Osteoblast (primary cell): ENCODE measurements at places on chromosomes 5 and 9. TPM values are rescaled to one million over a fixed set of nuclear protein-coding genes. Genes with fewer than 3 reads are reported as not detected.

Gene CD14
- total RNA-seq: 1.8 and 4.0 TPM in 2 replicates

Gene NFIB
- total RNA-seq: 21.0 and 26.2 TPM in 2 replicates

Gene GABRB2
- total RNA-seq: 0.59 and 0.72 TPM in 2 replicates

Gene MEGF9
- 10.9 and 11.8 TPM in 2 replicates for total RNA-seq

Gene ANKRD55
- not detected in 2 replicates for total RNA-seq

Gene CHSY3
- total RNA-seq: 12.3 and 12.4 TPM in 2 replicates

Gene THBS4
- total RNA-seq: 0.29 and 0.36 TPM in 2 replicates

Gene MYOZ3
- under 0.01 TPM in 1 of 2 replicates, not detected in the other for total RNA-seq

GRCh38 chr9:134840511-134840910 lies 40.1 kb upstream of the FCN2 start:
- no peaks in the 10 kb centered on the region for H3K27me3 ChIP-seq
- peaks cover 97% of the 10 kb centered on the region for H3K36me3 ChIP-seq
- no peak for DNase-seq
- no peak overlapping the region for H3K4me3 ChIP-seq
- H3K27ac ChIP-seq: no peak overlapping the region

GRCh38 chr9:112764344-112764743 lies 13.8 kb downstream of the SNX30 start:
- peak overlapping the region; percentile 8 for H3K4me3 ChIP-seq
- peaks cover 4% of the 10 kb centered on the region for H3K36me3 ChIP-seq
- peak overlapping the region; percentile 19 for H3K27ac ChIP-seq
- H3K27me3 ChIP-seq: no peaks in the 10 kb centered on the region
- DNase-seq: peak; percentile 90

- no peak overlapping the region for H3K27ac ChIP-seq
- H3K36me3 ChIP-seq: no peaks in the 10 kb centered on the region
- no peak for DNase-seq
- H3K27me3 ChIP-seq: no peaks in the 10 kb centered on the region
- no peaks in the 10 kb centered on the region for H3K4me1 ChIP-seq
- no peak overlapping the region for H3K4me3 ChIP-seq
Measured at GRCh38 chr5:24444414-24444813, 200.4 kb downstream of the CDH10 start.

DNA sequence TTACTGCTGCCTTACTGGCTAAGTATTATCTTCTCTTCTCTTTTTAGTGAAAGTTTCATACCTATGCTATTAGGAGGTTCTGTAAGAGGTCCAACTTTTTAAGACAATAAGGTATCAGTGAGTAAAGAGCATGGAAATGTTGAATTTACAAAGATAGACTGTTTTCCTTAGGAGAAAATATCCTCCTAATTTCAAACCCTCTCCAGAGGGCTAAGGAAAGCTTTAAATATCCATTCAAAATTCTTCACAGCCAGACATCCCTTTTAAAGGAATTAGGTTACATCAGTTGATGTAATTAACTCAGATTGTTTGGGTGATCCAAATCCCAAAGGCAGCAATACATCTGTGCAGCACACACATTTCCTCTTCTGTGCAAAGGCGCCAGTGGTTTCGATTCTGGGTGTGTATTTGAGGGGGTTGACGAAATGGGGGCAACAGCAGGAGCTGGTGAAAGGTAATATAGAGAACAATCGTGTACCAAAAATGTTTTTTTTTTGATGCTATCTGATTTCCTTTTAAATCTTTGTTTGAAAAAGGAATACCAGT lies 273.8 kb upstream of the RPS23 start:
- H3K27me3 ChIP-seq: no peaks in the 10 kb centered on the region
- no peak for DNase-seq
- no peaks in the 10 kb centered on the region for H3K36me3 ChIP-seq
- H3K4me3 ChIP-seq: no peak overlapping the region
- no peaks in the 10 kb centered on the region for H3K4me1 ChIP-seq

DNA sequence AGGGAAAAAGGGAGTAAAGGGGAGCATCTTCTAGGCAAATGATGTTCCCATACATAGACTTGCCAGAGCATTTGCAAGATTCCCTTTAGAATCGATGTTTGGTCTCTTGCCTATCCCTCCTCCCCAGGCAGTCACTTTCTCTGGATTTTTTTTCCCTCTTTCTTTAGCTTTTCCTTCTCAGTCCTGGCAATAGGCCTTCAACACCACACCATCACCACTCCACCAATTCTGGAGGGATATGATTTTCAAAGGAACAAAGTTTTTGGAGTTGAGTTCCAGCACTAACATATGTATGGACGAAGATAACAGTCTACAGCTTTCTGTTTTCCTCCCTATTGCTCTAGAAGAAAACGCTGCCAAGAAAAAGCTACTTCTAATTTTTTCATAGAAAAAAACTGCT lies 377.4 kb downstream of the PDE4D start:
- peak; percentile 4 for DNase-seq
- no peak overlapping the region for H3K27ac ChIP-seq
- H3K27me3 ChIP-seq: no peaks in the 10 kb centered on the region
- H3K36me3 ChIP-seq: no peaks in the 10 kb centered on the region

DNA sequence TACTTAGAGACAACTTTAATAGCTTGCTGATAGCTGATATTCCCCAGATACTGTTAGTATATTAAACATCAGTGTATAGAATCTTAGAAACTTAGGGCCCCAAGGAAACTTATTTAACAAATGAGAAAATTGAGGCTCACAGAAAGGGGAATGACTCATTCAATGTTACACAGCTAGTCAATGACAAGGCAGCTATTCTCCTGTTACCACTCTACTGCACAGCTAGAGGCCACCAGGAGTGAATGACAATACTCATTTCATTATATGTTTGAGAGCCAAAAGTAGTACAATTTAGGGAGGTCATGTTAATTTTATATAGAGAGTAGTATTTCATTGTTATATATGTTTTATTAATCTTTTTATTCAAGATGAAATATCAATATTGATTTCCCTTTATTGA lies 33.2 kb upstream of the PCDHB1 start:
- DNase-seq: no peak
- no peaks in the 10 kb centered on the region for H3K4me1 ChIP-seq
- H3K27ac ChIP-seq: no peak overlapping the region
- H3K27me3 ChIP-seq: no peaks in the 10 kb centered on the region

DNA sequence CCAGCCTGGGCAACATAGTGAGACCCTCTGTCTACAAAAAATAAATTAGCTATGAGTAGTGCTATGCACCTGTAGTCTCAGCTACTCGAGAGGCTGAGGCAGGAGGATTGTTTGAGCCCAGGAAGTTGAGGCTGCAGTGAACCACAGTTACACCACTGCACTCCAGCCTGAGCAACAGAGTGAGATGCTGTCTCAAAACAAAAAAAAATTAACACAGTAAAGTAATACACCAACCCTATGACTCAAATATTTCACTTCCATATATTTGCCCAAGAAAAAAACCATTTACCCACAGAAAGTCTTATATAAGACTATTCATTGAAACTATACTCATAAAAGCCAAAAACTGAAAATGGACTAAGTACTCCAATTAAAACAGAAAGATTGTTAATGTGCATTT lies 16.2 kb downstream of the SMIM23 start:
- peaks cover 38% of the 10 kb centered on the region for H3K27me3 ChIP-seq
- no peak overlapping the region for H3K4me3 ChIP-seq
- peaks cover under 1% of the 10 kb centered on the region for H3K4me1 ChIP-seq
- no peaks in the 10 kb centered on the region for H3K36me3 ChIP-seq

DNA sequence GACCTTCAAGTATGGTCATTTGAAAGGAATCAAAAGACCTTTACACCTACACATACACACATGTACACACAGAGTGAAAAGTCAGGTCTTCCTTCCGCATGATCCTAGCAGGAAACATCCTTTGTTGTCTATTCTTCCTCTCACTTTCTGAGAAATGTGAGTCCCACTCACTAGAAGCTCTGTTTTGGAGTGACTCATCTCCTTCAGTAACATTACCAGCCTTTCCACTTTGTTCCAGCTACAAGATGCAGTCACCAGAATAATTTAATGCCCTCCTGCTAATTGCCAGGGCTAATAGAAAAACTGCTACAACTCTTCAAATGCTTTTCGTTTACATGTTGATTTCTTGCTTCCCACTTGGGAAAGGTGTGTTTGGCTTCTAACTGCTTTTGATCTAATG lies 417.3 kb downstream of the RASEF start:
- H3K4me3 ChIP-seq: no peak overlapping the region
- no peaks in the 10 kb centered on the region for H3K4me1 ChIP-seq
- H3K27me3 ChIP-seq: no peaks in the 10 kb centered on the region
- H3K27ac ChIP-seq: no peak overlapping the region
- H3K36me3 ChIP-seq: no peaks in the 10 kb centered on the region

- peak; percentile 82 for DNase-seq
- peaks cover 5% of the 10 kb centered on the region for H3K4me1 ChIP-seq
- H3K4me3 ChIP-seq: peak overlapping the region; percentile 65
- H3K36me3 ChIP-seq: no peaks in the 10 kb centered on the region
- peaks cover 7% of the 10 kb centered on the region for H3K27me3 ChIP-seq
Measured at GRCh38 chr5:181204113-181204825, 727 bp downstream of the TRIM7 start.

- no peaks in the 10 kb centered on the region for H3K4me1 ChIP-seq
- no peaks in the 10 kb centered on the region for H3K36me3 ChIP-seq
- no peak overlapping the region for H3K4me3 ChIP-seq
- H3K27ac ChIP-seq: no peak overlapping the region
Measured at GRCh38 chr5:173837654-173838053, 50.5 kb upstream of the CPEB4 start.

- peaks cover 3% of the 10 kb centered on the region for H3K36me3 ChIP-seq
- no peak overlapping the region for H3K4me3 ChIP-seq
- DNase-seq: no peak
- peaks cover 10% of the 10 kb centered on the region for H3K4me1 ChIP-seq
- H3K27ac ChIP-seq: peak overlapping the region; percentile 10
- H3K27me3 ChIP-seq: no peaks in the 10 kb centered on the region
Measured at GRCh38 chr5:40790947-40791593, 7.1 kb downstream of the PRKAA1 start.

DNA sequence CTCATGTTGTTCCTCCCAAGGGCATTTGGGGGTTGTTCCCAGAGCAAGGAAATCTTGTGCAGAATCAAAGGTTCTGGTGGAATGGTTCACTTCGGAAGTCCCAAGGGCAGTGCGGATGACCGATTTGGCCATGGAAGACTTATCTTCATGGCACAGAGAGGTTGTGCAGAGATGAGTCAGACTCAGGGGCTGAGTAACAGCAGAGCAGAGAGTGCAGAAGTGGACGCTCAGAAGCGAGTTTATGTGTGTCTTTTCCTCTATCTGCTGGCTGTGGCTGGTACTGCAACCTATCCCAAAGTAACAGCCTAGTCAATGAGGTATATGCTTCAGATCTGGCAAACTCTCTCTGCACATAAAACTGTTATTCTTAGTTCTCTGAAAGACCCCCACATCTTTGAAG lies 118.1 kb downstream of the DPYSL3 start:
- H3K27ac ChIP-seq: no peak overlapping the region
- H3K27me3 ChIP-seq: no peaks in the 10 kb centered on the region
- peak; percentile 76 for DNase-seq
- H3K4me3 ChIP-seq: no peak overlapping the region
- peaks cover 4% of the 10 kb centered on the region for H3K4me1 ChIP-seq
- peaks cover 4% of the 10 kb centered on the region for H3K36me3 ChIP-seq

- peak overlapping the region; percentile 93 for H3K27ac ChIP-seq
- DNase-seq: peak; percentile 99
- peak overlapping the region; percentile 93 for H3K4me3 ChIP-seq
- H3K27me3 ChIP-seq: no peaks in the 10 kb centered on the region
- H3K4me1 ChIP-seq: peaks cover 33% of the 10 kb centered on the region
- no peaks in the 10 kb centered on the region for H3K36me3 ChIP-seq
Measured at GRCh38 chr9:129174724-129175514, 3.1 kb downstream of the IER5L start.

- H3K4me1 ChIP-seq: no peaks in the 10 kb centered on the region
- peak; percentile 63 for DNase-seq
- peaks cover 5% of the 10 kb centered on the region for H3K27me3 ChIP-seq
- H3K36me3 ChIP-seq: no peaks in the 10 kb centered on the region
- H3K4me3 ChIP-seq: no peak overlapping the region
Measured at GRCh38 chr9:121634329-121635261, 16.8 kb upstream of the DAB2IP start.

GRCh38 chr9:114117614-114117995 lies 18.5 kb upstream of the KIF12 start:
- H3K4me3 ChIP-seq: no peak overlapping the region
- no peak overlapping the region for H3K27ac ChIP-seq
- H3K4me1 ChIP-seq: peaks cover 28% of the 10 kb centered on the region
- no peaks in the 10 kb centered on the region for H3K36me3 ChIP-seq

DNA sequence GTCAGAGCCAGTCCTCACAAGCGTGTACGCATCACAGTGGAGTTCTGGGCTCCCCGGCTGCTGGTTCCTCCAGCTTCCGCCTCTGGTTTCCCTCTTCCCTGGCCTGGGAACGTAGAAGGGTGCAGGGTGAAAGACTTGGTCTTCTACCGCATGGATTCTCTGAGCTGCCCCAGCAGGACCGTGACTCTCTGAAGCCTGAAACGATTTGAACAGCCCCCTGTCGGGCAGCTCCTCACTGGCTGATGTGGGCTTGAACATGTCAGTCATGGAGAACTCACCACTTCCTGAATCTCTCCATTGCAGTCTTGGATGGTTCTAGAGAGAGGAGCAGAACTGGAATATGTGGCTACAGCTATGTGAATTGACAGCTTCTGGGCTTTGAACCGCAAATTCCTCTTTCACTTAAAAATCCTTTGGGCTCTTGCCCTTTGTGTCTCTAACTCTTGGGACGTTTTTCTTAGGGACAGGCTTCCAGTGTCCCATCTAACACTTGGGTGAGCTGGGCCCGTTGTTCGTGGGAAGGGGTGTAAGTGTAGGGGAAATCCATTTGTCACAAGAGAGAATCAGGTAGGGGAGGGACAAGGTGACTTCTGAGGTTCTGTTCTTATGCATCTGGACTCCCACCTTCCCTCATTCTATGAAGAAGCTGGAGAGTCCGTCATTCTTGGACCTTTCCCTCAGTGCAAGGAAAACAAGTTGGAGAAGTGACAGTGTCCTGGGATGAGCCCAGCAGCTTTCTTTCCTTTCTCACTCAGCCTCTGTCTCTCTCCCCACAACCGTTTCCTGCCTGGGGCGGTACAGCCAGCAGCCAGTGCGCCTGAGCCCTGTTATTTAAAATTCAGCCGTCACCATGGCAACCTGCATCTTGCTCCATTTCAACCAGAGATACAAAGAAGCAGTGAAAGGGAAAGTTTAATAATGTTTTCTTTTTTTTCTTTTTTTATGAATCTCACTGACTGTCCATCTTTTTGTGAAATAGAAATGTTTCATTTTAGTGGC lies 84.7 kb downstream of the PTTG1 start:
- no peaks in the 10 kb centered on the region for H3K27me3 ChIP-seq
- no peaks in the 10 kb centered on the region for H3K36me3 ChIP-seq
- H3K27ac ChIP-seq: peak overlapping the region; percentile 47
- DNase-seq: no peak

DNA sequence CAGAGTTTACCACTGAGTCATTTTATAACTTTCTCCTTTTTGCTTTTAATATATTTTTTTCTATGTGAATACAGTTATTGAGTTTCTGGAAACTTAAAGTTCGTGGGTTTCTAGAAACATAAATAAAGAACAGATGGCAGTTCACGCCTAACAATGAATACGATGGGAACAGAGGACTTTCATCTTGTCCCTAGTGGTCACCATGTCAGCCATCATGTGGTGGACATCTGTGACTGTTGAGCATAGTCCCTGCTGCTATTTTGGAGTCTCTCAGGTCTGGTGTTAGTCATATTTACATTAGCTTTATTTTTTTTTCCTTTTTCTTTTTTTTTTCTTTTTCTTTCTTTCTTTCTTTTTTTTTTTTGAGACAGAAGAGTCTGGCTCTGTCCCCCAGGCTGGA lies 85.3 kb downstream of the XRCC4 start:
- no peaks in the 10 kb centered on the region for H3K4me1 ChIP-seq
- no peaks in the 10 kb centered on the region for H3K36me3 ChIP-seq
- H3K27ac ChIP-seq: no peak overlapping the region
- no peaks in the 10 kb centered on the region for H3K27me3 ChIP-seq
